ENCODE measurements at places on chromosomes 7 and 10.

DNA sequence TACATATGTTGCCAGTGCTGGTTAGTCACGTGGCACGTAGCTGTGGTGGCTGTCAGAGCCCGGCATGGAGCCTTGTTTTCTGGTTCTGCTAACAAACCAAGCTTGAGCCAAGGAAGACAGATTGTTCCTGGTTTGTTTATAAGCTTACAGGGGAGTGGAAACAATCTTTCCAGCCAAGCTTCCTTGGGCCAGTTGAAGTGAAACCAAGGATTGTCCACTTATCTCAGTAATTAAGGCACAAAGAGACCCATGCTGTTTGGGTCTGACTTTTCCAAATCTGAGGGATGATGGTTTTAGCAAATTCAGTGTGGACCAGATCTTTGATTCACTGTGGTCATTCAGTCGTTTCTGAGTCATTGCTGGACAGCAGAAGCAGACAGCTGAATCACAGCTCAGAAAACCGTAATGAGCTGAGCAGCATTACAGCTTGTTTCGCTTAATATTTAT lies 297.3 kb upstream of the COBL start:
- no peak for DNase-seq

DNA sequence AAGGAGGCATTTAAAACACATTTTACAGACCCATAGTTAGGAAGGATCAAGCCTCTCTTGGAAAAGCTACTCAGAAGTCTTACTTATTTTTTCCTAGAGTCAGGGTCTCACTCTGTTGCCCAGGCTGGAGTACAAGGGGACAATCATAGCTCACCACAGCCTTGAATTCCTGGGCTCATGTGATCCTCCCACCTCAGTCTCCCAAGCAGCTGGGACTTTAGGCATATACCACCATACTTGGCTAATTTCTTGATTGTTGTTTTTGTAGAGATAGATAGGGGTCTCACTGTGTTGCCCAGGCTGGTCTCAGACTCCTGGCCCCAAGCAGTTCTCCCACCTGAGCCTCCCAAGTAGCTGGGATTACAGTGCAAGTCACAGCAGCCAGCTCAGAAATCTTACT lies 354.7 kb upstream of the GALNT17 start:
- no peak for DNase-seq

DNA sequence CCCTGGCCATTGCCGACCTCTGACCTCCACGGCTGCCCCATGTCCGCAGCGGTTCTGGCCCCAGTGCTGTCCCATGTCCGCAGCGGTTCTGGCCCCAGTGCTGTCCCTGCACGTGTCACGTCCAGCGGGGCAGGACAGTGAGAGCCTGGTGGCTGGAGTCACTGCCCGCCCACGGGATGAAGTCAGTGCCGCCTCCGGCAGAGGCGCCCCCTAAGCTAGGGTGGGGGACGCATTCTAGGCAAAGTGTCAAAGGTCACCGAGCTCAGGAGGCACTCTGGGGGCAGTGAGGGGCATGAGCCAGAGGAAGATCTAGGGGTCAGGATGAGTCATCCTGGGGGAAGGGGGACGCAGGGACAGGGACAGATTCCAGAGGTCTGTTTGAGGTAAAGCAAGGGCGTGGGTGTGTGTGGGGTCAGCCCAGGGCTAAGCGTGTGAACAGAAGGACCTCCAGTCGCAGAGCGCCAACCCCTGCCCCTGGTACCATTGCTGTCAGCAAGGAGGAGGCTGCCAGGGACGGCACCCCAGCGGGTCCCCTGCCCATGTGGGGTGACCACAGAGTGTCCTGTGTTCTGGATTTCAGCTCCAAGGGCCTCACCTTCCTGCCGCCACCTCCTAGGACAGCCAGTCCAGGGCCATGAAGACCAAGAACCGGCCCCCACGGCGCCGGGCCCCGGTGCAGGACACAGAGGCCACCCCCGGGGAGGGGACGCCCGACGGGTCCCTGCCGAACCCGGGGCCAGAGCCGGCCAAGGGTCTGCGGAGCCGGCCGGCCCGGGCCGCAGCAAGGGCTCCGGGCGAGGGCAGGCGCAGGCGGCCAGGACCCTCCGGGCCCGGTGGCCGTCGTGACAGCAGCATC lies 665 bp downstream of the BHLHA15 start:
- DNase-seq, result no peak

- DNase-seq, result no peak
Measured at GRCh38 chr7:7959979-7960670, 8.5 kb upstream of the GLCCI1 start.

- no peak for DNase-seq
Measured at GRCh38 chr7:64951250-64951848, 39.5 kb downstream of the ZNF117 start.

DNA sequence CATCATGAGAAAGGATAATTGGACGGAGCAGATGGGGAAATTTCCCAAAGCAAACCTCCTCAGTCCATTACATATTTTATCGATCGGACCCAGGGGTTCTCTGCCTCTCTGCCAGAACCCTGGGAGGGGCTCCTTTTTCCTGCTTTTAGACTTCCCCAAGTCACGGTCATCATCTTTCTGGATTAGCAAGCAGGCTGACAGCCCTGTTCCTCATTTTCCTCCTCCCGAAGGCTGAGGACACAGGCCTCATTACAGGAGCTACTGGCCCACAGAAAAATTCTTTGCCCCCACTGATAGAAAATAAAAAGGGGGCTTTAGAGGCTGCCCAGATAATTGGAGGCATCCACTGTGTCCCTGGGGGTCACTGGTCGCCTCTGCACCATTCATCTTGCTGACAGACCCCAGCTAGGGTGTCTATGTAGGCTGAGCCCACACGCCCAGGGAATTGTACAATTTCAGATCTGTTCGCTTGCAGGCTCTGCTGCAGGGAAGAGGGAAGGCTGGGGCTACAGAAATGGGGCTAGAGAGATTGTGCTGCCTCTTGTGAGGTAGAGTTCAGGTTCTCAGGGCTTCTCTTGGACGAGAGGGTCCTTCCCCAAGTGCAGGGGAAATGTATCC lies 125.7 kb upstream of the SDK1 start:
- DNase-seq, result no peak

DNA sequence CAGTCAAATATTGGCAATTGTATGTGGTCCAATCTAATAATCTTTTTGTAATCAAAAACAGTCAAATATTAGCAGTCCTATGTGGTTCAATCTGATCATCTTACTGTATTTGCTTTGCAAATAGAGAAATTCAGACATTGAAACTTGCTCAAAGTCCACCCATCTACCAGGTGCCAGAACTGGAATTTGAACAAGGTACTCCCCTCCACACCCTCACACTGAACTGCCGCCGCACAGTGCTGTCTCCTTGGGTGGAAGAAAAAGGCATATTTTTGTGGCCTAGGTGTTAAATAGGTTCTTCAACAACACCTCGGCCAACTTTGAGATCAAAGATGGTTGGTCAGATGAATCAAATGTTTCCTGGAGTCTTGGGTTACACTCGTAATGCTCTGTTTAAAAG lies 544.2 kb upstream of the GALNT17 start:
- no peak for DNase-seq

- DNase-seq, result no peak
Measured at GRCh38 chr7:12896316-12896715, 208.9 kb downstream of the ARL4A start.

DNA sequence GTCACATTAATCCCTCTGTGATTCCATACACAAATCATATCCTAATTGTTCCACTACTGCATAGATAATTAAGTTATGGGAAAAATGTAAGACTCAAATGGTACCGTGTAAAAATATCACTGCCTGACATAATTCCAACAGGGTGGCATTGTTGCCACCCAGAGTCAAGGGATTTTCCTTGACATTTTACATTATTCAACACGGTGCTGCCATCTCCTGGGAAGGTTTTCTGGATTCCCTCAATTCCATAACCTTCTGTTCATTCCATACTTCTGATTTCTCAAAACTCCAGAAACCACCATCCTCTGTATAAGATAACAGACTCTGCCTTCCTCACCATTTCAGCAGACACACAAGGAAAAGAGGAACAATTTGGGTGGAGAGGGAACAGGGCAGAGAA lies 495.9 kb downstream of the XPNPEP1 start:
- no peak for DNase-seq

GRCh38 chr7:146701166-146701565 lies 584.6 kb downstream of the CNTNAP2 start:
- no peak for DNase-seq

GRCh38 chr10:111087968-111088505 lies 11.2 kb downstream of the ADRA2A start:
- DNase-seq, result no peak

- no peak for DNase-seq
Measured at GRCh38 chr7:88546808-88547207, 212.7 kb upstream of the ZNF804B start.

- DNase-seq, result no peak
Measured at GRCh38 chr10:113272511-113272910, 280.3 kb upstream of the HABP2 start.

DNA sequence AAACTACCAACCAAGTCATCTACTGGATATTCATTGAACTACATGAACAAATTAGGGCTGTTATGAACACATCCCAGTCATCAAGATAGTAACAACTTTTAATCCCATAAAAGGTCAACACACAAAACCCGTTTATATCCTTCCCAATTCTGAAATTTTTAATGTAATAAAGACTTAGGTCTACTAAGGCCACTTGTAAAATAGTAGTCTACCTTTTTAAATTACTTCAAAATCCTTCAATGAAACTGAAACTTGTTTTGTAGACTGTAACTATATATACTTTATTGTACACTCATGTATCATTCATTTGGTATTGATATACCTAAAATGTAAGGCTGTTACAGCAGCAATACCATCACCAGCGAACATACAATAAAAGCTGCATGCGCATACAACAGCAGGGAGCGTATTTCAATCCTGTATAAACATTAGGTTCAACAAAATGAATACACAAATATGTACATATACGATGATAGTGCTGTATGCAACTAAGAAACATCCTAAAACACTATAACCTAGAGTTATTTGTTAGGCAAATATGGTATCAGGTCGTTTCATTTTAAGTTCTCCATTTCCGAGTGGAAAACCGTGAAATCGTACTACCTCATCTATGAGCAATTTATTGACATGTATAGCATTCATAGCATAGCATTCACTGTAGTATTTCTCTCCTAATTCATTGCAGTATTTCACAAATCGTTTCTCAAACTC lies 973 bp downstream of the ATAD1 start:
- no peak for DNase-seq

- DNase-seq, result no peak
Measured at GRCh38 chr10:95792874-95793285, 36.9 kb downstream of the ENTPD1 start.

DNA sequence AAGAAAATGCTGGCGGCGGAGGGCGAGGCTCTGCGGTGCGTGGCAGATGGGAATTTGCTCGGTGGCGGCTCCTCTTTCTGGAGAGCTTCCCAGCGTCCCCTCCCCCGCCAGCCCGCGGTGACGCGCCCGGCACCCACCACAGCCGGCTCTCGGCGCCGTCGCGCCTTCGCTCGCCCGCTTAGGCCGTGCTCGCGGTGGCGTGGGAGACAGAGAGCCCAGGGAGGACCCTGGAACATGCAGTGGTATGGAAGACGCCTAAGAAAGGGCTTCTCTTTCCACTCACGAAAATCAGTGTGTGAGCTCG lies 576 bp upstream of the CSGALNACT2 start:
- DNase-seq, result no peak

DNA sequence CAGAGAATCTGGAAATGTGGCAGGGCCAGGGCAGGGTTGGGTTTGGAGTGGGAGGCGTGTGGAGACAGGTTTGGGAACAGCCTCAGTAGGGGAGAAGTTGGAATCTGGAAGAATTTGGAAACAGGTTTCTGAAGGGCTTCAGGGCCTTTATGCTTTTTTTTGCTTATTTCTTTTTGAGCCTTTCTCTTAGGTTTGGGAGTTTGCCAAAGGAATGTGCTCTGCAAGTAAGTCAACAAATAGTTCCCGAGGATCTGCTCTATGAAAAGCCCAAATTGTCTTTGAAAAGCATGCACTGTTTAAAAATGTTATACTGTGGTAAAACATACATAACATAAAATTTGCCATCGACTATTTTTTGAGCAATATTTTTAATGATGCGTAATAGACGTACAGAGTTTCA lies 86.7 kb upstream of the ADRB1 start:
- DNase-seq, result no peak

DNA sequence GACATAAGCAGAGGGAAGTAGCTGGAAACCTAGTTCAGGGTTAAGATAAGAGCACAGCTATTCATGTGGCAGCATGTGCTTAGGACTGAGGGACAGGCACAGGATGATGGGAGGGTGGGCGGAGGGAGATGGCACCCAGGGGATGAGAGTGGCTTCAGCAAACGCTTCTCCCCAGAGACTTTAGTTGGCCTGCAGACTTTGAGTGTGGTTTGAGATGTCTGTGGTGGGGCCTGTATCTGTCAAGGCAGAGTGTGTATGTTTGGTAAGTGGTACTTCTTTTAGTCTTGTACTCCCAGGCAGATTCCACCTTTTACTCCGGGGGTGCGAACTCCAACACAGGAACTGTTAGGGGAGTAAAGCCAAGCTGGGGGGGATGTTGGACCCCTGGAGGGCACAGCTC lies 88.9 kb downstream of the WDFY4 start:
- no peak for DNase-seq

DNA sequence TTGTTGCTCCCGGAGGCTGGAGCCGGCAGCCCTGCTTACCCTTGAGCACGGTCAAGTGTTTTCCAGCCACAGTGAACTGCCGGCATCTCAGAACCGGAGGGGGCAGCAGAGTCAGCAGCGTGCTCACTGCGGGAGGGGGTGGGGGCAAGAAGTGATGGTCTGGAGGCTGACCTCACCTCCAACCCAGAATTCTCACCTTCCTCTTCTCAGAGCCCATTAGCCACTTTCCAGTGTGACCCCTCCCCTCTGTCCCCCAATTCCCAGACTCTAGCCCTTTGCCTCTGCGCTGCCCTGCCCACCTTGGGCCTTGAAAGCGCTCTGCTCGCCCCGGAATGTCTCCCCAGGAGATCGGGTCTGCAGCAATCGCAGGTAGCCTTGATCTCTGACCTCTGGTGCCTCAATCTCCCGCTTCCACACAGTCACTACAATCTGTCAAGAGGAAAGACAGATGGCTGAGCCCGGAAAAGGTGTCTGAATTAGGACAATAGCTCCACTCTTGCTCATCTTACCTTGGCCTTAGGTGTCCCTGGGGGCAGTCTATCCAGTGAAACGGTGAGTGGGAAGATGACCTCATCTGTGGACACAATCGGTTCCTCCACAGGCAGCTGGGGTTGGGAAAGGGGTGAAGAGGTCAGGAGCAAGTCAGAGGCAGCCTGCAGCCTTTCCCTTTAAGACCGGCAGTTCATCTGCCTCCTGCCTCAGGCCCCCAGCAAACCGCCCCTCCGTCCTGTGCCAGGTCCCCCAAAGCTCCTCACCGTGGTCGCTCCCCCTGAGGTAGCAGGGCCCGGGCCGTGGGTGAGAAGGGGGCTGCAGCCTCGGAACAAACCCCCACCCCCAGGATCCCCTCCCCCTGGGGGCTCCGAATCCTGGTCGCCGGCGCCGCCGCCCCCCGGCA lies 942 bp downstream of the TRAPPC14 start:
- no peak for DNase-seq

GRCh38 chr7:82810558-82811259 lies 352.0 kb downstream of the PCLO start:
- DNase-seq, result no peak
